ENCODE measurements at places on chromosomes 1 and 21.

DNA sequence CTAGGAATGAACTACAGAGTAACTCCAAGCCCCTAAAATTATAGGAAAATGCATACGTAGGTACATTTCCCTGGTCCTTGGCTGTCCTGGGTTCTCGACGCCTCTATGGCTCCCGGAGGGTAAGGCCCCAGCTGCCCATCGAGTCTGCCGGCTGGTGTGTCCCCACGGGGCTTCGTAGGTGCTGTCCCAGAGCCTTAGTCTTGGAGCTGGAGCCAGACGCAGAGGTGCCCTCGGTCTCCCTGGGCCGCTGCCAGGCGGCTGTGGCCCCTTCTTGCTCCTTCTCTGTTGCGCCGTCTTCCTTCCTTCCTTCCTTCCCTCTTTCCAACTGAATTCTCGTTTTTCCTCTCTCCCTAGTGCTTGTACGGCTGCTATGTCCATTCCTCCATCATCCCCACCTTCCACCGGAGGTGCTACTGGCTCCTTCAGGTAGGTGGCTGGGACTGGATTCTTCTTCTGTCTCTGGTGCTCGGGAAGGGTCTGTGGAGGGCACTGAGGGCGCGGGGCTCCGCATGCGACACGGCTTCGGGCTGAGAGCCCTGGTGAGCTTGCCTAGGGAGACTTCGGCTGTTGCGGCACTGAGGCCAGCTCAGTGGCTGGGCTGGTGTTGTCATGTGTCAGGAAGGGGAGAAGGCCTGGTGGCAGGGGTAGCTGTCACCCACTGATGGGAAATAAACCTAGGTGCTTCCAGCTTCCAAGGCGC, 303.5 kb upstream of the VAMP3 start:
- no peak for DNase-seq

- no peak for DNase-seq
Measured at GRCh38 chr1:162059721-162060120, 9.8 kb upstream of the NOS1AP start.

DNA sequence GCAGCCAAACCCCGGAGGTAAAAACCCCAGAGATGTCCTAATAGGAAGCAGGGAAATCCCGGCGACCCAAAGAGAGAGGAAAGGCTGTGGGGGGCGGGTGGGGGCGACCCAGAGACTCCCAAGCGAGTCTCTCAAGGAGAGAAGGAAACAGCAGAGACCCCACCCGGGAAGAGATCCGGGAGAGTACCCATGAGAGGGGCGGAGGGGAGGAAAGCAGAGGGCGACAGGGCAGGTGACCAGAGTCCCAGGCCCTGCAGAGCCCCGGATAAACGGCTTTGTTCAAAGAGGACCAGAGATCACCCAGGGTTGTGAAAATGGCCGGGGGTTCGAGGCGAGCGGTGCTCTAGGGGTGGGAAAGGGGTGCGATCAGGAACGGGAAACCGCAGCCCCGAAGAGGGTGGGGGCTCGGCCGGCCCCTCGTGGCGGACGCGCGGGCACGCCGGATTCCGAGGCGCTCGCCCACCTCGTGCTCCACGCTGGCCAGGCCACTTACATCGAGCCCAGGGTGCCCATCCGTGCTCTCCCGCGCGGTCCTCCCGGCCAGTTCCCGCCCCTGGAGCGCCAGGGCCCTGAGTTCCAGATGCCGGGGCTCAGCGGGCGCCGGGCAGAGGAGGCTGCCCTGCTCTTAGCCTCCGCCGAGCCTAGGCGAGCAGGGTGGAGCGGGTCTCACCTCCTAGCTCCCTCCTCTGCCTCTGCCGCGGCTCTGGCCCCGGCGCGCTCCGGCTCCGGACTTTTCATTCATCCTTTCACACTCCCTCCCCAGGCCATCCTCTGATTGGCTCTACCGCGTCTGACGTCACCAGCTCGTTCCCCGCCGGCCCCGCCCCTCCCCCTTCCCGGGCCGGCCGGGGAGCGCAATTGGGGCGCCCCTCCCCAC, 52.3 kb downstream of the RHBG start:
- no peak for DNase-seq

- no peak for DNase-seq
Measured at GRCh38 chr21:43370888-43371570, 55.9 kb downstream of the SIK1 start.

GRCh38 chr1:15116966-15117365, 36.6 kb upstream of the TMEM51 start:
- no peak for DNase-seq

GRCh38 chr1:225670806-225671733, 18.1 kb upstream of the ENAH start:
- no peak for DNase-seq

GRCh38 chr1:84506729-84507453, 510 bp upstream of the GNG5 start:
- no peak for DNase-seq

DNA sequence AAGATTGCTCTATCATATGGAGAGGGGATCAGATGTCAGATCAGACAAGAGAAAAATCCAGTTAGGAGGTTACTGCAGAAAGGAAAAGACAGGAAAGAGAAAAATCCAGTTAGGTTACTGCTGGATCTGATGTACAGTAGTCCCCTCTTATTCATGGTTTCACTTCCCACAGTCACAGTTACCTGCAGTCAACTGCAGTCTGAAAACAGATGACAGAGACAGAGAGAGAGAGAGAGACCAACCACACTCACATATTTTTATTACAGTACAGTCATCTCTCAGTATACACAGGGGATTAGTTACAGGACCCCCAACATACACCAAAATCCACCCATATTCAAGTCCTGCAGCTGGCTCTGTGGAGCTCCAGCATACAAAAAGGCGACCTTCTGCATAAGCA, 29.3 kb downstream of the NUP133 start:
- no peak for DNase-seq

DNA sequence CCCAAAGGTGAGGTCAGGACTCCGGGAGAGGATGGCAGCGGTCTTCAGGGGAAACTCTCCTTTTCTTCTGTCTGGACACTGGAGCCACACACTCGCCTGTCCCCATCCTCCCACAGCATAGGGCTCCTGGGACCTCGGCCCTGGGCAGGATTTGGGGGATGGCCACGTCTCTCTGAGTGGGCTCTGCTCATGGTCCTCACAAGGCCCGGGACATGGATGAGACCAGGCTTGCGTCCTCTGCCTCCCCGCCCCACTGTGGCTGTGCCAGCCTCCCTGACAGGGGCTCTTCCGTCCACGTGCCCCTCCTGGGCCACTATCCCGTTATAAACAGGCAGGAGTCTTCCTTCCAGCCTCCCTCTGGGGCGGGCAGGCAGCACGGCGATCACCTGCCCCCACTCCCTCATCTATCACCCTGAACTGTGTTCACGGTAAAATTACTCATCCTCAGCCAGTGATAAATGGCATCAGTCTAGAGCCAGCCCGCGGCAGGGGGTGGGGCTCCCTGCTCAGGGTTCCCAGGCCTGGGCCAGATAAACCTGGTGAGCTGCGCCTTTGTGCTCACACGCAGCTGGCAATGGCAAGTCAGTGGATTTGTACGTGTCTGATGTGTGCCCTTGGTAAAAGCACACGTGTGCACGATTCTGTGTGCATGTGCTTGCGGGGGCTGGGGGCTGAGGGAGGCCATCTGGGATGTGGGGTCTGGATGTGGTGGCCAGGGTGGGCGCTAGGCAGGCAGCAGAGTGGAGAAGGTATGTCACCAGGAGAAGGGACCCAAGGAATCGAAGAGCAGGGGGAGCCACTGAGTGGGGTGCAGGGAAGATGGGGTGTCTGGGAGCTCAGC, 12.6 kb upstream of the SAMD11 start:
- no peak for DNase-seq

GRCh38 chr1:211013346-211014240, 120.4 kb downstream of the KCNH1 start:
- no peak for DNase-seq

GRCh38 chr21:17651526-17651925, 38.8 kb upstream of the BTG3 start:
- DNase-seq: no peak

GRCh38 chr1:86703696-86704457, 499 bp upstream of the SH3GLB1 start:
- no peak for DNase-seq

GRCh38 chr1:1890506-1891348, at the start of gene GNB1:
Gene GNB1 (minus strand): TSS chr1:1891087. CDS start chr1:1825453, 65,634 bp downstream.
- peak; percentile 77 for DNase-seq

GRCh38 chr1:6292102-6292501, 31.2 kb upstream of the GPR153 start:
- DNase-seq: no peak

GRCh38 chr1:29864431-29865022, 628.2 kb downstream of the PTPRU start:
- DNase-seq: no peak

DNA sequence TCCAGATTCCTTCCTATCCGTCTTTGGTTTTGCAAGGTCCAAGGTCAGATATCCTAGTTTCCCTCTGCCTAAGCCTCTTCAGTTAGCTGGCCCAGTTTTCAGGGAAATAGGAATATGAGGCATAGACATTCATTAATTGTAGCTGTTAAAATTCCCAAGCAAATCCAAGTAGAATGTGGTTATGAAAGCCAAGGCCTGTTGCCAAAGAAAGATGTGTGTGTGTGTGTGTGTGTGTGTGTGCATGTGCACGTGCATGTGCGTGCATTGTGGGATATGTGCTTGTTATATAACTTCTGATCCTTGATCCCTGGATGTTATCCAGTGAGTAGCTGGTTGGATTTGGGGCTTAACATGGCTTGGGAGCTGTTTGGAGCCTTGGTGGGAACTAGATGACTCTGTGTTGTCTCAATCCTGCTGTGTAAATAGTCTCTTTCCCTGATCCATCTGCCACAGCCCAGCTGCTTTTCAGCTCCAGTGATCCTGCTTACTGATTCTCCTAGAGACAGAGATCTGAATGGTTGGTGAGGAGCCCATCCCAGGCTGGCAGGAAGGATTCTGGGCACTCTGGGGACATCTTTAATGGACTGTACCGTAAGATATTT, 70.6 kb upstream of the GCLM start:
- peak; percentile 43 for DNase-seq

- no peak for DNase-seq
Measured at GRCh38 chr1:159755451-159756007, 25.2 kb upstream of the DUSP23 start.

DNA sequence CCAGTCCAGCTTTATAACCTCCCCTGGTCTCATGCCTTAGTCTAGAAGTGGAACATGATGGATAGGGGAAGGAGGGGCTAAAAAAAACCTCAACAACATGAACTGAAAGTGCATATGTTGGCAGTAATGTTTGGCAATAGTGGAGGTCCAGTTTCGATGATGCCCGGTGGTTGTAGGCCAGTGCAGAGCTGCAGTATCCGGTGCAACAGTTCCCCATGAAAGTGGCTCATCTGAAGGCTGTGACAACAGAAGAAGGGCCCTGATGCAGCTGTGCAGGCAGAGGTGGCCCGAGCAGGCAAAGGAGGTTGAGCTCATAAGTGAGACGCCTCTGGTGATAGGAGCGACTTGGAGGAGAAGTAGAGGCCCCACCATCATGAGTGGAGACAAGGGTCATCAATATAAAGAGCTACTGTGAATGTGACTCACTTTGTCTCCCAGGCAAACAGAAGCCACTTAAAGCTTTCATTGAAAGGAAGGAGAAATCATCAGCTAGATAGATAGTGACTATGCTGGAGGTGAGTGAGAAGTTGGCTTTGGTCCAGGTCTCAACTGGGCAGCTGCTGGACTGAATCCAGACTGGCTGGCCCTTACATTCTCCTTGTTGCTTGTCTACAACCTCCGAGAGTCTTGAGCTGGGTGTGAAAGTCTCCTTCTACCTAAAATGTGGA, 10.2 kb upstream of the CREG1 start:
- DNase-seq: no peak

DNA sequence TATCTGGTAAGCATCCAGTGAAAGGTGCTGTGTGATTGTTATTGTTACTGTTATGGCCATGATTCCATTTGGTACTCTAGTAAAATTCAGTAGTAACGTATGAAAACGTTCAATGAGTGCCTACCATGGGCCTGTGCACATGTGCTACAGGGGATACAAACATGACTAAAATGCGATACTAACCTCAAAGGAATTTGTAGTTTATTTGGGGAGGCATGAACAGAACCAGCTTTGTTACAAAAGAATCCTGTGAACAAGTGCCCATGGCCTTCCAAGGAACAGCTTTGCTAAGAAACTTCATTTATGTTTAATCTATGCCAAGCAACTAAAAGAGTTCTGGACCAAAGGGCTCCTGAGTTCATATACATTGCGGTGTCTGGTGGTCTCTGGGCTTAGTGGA, 28.7 kb downstream of the PTGFR start:
- DNase-seq: no peak

GRCh38 chr1:33049371-33049770, 12.7 kb upstream of the AK2 start:
- no peak for DNase-seq

GRCh38 chr1:32239790-32240139, 7.3 kb upstream of the FAM167B start:
- DNase-seq: no peak

DNA sequence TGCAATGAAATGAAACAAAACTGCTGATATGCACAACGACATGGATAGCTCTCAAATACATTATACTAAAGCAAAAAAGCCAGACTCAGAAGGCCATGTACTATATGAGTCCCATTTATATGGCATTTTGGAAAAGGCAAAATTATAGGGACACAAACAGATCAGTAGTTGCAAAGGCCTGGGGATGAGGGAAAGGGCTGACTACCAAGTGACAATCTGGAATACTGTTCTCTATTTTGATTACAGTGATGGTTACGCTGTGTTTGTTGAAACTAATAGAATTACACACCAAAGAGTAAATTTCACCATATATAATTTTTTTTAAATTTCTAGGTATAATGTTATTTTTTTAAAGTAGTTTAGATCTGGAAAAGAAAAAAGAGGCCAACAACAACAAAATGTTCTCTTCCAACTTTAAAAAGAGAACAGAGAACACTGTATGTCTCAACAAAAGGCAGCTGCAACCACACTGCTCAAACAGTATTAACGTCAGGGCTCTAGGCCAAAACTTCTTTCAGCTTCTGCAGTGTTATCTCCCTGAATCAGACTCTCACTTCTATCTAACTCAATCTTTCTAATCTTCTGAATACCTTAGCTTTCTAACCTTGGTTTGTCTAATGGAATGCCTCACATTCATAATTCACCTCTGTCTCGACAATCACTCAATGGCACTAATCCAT, 75.8 kb downstream of the FOXJ3 start:
- DNase-seq: no peak

GRCh38 chr21:42317826-42318746, 2.9 kb upstream of the TFF3 start:
- no peak for DNase-seq

DNA sequence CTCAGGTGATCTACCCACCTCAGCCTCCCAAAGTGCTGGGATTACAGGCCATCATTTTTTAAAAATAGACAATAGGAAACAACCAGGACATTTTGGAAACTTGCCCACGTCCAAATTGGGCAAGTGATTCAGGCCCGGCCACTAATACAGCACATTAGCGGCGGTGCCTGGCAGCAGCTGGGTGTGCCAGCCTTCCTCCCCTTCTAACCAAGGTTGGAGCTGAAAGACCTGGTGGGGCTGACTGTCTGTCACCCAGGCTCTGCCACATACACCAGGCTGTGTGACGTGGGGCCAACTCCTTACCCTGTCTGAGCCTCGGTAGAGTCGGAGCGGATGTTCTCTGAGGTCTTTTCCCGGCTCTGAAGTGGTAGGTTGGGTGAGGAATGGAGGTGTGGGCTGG, 29.6 kb upstream of the TMEM51 start:
- DNase-seq: no peak

- no peak for DNase-seq
Measured at GRCh38 chr21:20721151-20721550, 277.1 kb upstream of the NCAM2 start.
